ENCODE measurements at places on chromosomes 3 and 15.

DNA sequence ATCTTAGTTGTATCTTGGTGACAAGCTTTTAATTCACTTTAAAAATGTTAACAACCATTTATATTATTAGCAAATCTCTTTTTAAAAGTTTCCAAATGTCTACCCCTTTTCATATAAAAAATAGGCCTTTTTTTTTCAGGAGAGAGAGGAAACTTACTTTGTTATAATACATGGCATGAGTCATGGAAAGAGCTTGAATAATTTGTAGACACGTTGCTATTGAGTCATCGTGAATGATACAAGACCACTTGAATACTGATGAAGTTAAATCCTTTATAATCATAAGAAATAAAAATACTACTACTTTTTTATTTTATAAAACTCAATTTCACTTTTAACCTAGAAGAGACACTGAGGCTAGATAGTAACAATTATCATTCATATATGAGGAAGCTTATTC is 70.3 kb upstream of the BBX start:
- no peak for DNase-seq

DNA sequence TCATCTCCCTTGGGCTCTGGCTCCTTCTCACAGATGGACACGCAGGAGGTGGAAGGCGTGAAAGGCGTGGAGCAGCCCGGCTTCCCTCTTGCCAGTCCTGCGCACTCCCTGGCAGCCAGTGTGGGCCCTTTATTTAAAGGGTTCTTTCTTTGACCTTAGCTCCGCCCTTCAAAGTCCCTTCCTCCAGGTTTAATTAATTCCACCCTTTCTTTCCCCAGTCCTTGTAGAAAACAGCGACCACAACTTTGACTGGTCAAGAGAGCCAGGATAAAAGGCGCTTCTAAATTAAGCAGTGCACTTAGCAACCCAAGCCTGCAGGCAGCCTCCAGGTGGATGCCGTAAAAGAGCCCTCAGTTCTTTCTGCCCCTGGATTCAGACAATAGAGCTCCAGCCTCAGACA is at the start of gene HDC:
HDC (minus strand) TSS at position 107 of the 400 bp plus-strand sequence; CDS start at position 4, 103 bp downstream.
- DNase-seq, result no peak

DNA sequence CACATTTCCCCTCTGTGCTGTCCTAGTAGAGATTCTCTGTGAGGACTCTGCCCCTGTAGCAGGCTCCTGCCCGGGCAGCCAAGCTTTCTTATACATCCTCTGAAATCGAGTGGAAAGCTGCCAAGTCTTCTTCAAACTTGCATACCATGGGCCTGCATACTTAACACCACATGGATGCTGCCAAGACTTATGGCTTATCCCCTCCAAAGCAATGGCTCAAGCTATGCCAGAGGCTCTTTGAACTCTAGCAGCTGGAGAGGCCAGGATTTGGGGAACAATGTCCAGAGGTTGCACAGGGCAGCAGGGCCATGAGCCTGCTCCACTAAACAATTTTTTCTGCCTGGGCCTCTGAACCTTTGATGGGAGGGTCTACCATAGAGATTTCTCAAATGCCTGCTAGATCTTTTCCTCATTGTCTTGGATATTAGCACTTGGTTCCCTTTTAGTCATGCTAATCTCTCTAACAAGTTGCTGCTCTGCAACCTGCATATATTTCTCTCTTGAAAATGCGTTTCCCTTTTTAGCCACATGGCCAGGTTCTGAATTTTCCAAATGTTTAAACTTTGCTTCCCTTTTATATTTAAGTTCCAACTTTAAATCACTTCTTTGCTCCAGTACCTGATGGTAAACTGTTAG is 6.1 kb upstream of the PLSCR4 start:
- no peak for DNase-seq

GRCh38 chr3:57963811-57964346 is 44.3 kb upstream of the FLNB start:
- no peak for DNase-seq

DNA sequence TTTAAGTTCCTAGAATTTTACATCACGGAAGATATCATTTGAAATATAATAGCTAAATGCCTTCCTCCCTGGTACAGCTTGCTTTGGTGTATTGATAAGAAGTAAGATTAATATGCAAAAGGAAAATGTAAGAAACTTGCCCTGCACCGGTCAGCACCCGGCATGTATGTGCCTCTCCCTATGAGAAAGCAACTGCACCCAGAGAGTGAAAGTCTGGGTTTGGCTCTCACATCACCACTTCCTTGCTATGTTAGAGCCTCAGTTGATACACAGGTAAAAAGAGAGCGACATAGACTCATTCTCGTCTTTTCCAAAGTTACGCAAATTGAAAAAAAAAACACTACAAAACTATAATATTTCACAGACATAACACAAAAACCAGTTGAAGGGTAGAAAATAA is 96.7 kb downstream of the FOXP1 start:
- no peak for DNase-seq

DNA sequence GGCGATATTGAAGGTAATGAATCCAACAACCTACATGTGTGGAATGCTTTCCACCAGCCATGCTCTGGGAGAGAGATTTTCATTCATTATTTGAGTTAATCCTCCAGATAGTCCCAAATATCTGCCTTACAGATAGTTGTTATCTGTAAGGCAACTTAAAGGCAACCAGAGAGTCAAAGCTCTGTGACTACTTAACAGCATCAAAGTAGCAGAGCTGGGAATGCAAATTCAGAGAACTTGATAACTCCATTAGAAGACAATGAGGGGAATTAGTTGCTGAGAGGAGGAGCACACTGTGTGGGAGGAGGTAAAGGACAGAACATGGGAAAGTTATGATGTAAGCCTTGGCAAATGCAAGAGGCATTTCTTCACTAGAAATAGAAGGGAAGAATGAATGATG is 10.5 kb upstream of the CRBN start:
- no peak for DNase-seq

- no peak for DNase-seq
Observed at GRCh38 chr3:55893045-55893664, 406.0 kb upstream of the WNT5A start.

GRCh38 chr15:35854316-35854715 is 308.4 kb upstream of the DPH6 start:
- no peak for DNase-seq

GRCh38 chr15:39242345-39242744 is 338.5 kb upstream of the THBS1 start:
- DNase-seq, result no peak

DNA sequence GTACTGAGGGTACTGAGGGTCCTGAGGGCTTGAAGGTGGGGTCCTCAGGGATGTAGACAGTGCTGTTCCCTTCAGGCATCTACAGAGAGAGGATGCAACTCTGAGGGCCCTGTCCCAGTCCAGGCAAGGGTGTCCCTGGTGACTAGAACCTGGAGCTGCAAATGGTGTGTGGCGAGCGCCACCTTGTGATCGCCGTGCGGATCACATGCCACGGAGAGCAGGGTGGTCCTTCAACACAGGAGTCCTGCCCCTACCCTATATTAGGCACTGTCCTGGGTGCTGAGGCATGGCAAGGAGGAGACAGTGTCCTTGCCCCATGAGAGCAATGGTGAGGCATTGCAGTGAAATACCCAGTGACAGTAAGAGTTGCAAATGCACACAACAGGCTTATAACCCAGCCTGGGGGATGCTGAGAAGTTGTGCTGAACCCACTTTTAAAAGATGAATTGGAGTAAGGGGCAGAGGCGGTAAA is 23.6 kb downstream of the RHCG start:
- no peak for DNase-seq

DNA sequence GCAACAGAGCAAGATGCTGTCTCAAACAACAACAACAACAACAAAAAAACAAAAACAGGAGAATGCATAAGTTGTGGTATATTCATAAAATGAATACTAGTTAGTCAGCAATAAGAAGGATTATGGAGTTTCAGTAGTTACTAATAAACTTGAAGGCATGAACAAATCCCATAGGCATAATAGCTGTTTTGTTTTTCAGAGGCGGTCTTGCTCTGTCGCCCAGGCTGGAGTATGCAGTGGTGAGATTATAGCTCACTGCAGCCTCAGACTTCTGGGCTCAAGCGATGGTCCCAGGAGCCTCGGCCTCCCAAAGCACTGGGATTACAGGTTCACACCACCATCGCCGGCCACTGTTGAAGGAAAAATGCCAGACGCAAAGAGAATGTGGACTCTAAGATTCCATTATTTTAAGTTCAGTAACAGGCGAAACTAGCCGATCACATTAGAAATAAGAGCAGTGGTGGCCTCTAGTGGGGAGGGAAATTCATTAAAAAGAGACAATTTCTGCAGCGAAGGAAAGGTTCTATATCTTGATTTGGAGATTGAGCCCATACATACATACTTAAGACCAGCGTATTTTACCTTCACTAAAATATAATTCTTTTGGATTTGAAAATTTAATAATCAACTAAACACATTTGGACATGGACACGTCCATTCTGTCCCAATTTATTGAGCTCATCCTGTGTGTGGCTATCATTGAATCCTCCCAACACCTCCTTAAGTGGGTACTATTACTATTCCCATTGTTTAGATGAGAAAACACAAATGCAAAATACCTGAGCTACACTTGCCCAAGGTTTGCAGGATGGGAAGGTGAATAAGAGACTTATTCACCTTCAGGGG is 27.4 kb upstream of the HDAC11 start:
- DNase-seq, result no peak

DNA sequence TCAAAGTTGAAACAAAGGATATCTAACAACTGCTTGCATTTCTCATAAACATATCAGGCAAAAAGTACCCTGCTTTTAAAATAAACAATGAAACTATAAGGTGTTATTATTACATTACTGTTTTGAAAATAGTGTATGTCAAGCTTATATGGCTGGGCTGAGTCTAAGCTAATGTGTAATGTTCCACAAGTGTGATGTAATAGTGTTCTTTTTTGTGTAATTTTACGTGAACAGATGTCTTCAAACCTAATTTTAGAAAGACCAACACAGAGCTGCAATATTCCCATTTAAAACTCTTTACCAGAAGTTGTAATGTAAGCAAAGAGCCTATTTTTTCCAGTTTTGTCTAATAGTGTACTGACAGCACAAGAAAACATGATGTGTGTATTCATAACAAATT is 34.0 kb downstream of the MINDY2 start:
- no peak for DNase-seq

DNA sequence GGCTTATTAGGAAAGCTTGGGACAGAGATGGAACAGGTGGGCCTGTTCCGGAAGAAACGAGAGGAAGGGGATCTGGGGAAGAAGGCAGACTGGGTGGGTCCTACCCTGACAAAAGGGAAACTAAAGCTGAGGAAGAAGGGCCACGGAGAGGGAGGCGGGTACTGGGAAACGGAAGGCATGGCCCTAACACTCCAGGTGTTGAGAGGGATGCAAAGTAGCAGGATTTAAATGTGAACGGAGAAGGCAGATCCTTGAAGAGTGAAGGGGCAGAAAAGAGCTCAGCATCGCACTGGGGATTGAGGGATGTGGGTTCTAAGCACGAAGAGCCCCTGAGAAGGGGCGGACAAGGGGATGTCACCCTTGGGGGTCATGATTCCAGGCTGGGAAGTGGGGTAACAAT is 735 bp downstream of the STIMATE start:
- DNase-seq, result no peak

DNA sequence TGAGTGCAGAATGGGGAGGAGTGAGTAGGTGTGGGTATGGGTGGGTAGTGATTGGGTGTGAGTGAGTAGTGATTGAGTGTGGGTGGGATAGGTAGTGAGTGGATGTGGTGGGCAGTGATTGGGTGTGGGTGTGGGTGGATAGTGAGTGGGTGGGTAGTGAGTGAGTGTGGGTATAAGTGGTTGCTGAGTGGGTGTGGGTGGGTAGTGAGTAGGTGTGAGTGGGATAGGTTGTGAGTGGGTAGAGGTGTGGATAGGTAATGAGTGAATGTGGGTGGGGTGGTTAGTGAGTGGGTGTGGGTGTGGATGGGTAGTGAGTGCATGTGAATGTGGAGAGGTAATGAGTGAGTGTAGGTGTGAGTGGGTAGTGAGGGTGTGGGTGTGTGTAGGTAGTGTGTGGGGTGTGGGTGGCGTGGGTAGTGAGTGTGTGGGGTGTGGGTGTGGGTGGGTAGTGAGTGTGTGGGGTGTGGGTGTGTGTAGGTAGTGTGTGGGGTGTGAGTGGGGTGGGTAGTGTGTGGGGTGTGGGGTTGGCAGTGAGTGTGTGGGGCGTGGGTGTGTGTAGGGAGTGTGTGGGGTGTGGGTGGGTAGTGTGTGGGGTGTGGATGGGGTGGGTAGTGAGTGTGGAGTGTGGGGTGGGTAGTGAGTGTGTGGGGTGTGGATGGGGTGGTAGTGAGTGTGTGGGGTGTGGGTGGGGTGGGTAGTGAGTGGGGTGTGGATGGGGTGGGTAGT is 5.3 kb downstream of the MINAR1 start:
- DNase-seq, result no peak

DNA sequence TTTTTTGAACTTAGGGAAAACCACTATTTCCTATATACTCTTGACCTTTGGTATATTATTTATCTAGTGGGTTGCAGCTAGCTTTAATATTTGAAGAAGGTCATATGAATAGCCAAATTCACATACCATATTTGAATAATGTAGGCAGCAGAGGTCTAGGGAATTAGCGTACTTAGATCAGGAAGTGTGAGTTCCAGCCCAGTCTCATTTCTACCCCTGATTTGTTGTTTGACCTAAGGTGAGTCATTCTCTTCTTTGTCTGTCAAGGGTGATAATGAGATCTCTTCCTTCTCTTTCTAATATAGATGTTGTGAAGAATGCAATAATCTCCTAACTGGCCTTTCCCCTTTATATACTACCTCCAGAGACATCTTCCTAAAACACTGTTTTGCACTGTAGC is 36.6 kb upstream of the ZPLD1 start:
- no peak for DNase-seq

DNA sequence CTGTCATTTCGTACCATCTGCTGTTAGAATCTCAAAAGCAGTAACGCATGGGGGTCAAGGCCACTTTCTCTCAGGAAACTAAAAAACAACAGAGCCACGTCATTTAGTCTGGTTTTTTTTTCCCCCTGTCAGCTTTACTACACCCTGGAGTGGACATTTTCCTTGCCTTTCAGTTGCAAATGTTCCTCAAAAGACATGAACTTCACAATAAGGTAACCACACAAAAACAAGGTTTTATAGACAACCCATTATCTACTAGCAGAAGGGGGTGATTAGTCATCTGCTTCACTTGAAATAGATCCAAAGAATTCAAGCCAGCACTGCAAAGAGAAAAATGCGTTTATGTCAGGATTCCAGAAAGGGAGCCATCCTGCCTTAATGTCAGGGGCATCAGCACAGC is 171.8 kb upstream of the CDIN1 start:
- DNase-seq, result no peak

GRCh38 chr3:16765661-16766060 is 119.1 kb upstream of the PLCL2 start:
- no peak for DNase-seq

DNA sequence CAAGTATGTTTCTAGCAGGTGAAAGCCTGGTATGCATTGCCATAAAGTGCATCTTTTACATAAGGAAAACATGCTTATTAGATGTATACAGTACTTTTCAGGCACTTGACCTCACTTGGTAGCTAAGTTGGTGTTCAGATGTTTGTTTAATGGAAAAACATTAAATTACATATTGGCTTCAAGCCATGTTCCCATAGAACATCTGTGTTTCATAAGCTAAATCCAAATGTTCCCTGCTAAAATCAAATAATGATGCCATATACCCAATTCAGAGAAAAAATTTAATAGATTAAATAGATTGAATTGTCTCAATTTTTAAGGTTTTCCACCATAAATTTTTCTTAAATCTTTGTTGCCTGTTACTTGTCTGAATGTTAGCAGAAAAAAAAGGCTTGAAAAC is 19.1 kb upstream of the RPL22L1 start:
- DNase-seq, result no peak

GRCh38 chr3:174168026-174168425 is 691.1 kb upstream of the NAALADL2 start:
- DNase-seq, result no peak

Data from stimulated activated CD4-positive, alpha-beta T cell treated with anti-CD3 and anti-CD28 coated beads, TNF-alpha, amount 100 ng/mL, for 1 hour (primary cell).